ENCODE measurements at places on chromosomes 16 and 17.

DNA sequence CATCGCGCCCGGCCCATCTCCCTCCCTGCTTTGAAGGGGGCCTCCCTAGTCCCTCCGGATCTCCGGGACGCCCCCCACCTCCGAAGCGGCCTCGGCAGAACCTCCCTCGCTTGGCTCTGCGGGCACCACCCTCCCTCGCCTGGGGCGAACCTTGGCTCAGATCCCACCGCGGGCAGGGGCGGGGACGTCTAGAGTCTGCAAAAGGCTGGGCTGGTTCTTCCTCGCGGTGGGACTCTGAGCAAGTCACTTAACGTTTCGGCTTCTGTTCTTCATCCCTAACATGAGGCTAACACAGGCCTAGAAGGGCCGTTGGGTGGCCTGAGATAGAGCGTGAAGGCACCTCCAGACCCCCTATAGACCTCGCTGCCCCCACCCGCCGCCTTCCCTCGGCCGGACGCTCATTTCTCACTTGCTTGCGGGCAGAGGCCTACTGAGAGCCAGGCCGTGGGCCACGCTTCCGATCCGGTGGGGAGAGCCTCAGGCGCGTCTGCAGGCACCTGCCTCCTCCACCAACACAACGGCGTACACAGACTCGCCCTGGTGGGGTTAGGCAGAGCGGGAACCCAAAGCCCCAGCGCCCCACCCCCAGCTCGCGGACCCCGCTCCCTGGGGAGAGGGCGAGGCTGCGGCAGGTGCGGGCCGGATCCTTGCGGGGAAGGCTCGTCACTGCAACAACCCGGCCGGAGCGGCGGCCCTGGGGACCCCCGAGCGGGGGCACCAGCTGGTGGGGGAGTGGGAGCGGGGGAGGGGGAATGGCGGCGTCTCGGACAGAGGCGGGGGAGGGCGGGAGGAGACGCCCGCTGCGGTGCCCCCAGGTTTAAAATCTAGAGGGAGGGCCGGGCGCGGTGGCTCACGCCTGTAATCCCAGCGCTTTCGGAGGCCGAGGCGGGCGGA, 5.4 kb downstream of the MYO1C start:
- peak; percentile 96 for DNase-seq

DNA sequence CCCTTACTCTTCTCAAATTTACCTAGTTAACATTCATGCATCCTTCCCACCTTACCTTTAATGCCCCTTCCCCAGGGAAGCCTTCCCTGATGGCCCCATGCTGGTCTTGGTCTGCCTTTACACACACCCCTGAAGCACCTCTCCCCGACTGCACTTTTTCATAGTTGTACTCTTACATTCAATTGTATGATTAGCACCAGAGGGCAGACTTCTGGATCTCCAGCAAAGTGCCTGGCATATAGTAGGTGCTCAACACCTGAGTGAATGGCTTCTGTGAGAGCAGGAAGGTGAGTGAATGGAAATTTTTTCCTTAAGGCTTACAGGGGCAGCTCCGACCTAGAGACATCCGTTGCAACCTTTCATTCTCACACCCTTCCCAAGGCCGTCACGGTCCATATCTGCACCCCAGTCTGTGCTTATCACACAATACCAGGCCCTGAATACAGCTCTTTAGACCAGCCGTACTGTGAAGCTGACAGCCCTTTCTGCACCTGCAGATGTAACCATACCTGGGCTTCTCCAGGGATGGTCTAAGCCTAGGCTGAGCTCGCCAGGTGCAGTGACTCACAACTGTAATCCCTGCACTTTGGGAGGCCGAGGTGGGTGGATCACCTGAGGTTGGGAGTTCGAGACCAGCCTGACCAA, 4.4 kb downstream of the PGAP3 start:
- no peak for DNase-seq

- DNase-seq, result peak; percentile 87
Measured at GRCh38 chr17:57619061-57619937, 125.8 kb downstream of the CCDC182 start.

DNA sequence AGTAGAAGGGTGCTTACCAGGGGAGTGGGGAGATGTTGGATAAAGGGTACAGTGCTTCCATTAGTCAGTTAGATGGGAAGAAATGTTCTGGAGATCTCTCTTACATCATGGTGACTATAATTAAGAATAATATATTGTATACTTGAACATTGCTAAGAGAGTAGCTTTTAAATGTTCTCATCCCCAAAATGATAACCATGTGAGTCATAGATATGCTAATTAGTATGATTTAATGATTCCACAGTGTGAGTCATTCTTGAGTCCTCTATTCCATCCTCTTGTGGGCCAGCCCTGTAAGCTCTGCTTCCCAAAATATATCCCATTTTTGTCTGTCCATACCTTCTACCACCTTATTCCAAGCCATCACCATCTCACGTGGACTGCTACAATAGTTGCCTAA, 80.6 kb upstream of the CDH11 start:
- no peak for DNase-seq

- DNase-seq, result no peak
Measured at GRCh38 chr16:191831-192230, 11.6 kb downstream of the HBQ1 start.

DNA sequence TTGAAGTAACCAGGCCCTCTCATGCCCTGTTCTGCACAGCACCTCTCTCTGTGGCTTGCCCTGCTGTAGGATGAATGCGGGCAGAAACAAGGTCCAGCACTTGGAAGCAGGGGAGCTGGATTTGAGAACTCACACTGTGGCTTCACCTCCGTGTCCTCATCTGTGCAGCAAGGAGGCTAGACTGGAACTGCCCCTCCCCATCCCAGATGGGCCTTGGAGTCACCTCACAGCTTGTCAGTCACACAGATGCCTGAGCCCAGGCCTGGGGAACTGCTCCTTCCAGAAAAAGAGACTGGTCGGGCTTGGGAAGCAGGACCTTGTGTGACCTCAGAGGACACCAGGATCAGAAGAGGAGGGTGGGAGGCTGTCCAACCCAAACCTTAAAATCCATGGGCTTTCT, 180.8 kb downstream of the CCT6B start:
- DNase-seq, result no peak

DNA sequence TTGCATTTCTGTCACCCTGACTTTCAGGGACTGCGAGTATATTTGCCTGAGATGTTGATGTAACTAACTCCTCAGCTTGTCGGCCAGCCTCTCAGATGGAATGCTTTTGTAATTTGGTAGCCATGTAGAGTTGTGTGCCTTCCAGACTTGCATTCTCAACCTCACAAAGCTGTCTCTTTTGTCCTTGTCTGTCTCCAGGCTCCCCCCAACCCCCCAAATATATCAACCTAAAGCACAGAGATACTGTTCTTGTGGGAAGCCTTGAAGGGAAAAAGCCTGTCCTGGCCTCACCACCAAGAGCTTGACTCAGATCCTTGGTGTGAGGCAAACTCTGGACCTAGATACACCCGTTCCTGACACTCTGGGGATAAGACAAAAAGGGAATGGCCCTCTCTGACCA, 18.4 kb downstream of the SAP30BP start:
- DNase-seq, result peak; percentile 57

DNA sequence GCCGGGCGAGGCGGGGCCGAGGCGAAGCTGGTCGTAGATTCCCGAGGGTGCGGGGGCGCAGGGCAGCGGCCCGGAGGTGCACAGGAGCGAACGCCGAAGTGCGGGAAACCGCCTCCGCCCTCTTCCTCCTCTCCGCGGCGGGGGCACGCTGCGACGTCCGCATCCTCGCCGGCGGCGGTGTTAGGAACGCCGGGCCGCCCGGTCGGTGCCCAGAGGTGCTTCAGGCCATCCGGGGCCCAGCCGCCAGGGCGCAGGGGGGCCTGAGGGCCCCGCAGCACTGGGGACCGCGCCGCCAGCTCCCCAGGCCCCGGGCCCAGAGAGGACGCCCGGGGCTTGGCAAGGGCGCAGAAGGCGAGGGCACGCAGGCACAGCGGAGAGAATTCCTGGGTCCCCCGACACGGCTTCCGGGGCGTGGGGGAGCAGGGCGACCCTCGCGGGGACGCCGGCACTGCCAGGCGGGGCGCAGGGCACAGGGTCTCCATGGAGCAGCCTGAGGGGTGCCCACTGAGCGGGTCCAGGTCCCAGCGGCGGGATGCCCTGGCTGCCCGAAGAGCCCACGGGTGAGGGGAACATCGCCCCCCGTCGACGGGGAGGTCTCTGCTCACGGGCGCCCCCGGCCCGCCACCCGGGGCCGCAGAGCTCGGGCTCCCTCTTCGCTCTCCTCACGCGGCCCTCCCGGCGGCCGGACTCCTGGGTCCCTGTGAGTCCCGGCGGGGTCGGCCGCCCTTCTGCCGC, 576 bp downstream of the EPOP start:
- peak; percentile 76 for DNase-seq

DNA sequence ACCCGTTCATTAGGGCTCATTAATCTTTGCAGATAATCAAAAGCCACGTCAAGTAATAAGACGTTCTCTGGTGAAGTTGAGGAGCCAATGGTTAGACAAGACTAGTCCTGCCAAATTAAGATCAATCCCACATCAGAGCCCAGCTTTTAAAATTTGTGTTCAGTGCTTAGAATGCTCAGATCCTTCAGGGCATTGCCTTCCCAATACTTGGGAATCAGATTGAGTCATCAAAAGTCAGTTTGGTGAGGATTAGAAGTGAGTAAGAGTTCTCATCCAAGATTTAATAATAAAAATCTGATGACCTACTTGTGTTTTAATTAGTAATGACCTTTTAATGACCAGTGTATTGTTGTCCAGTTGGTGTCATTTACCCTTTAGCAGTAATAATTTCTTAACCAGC, 19.8 kb downstream of the MAP2K4 start:
- no peak for DNase-seq

- no peak for DNase-seq
Measured at GRCh38 chr17:47692137-47692894, 1.6 kb upstream of the TBKBP1 start.

DNA sequence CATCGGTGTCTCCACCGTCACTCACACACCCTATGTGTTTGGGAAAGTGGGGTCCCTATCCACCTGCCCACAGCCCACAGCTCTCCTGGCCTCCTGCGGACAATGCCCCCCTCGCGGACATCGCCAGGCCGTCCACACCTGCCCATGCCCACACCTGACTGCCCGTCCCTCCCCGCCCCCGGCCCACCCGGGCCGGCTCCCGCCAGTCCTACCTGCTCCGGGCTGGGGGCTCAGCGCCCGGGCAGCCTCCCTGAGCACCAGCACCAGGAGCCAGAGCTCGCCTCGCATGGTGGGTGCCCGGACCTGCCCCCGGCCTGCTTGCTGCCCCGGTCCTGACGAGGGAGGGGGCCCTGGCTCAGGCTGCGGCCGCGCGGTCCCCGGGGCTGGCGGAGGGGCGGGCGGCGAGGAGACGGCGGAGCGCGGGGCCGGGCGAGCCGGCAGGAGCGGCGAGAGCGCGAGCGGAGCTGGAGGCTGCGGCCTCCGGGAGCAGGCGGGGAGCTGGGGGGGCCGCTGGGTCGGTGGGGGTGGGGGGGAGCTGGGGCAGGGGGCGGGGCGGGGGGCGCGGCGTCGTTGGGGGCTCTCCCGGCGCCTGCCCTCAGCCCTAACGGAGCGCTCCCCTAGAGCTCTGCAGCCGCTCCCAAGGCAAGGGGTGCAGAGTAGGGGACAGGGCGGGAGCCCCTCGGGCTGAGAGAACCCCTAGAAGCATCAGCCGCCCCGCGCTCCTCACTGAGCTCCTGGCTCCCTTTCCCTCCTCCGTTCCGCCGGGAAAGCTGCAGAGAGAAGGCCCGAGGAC, at the start of gene PLXDC1:
PLXDC1 (minus strand) TSS at position 488 of the 793 bp plus-strand sequence; CDS start at position 288, 200 bp downstream.
- peak; percentile 75 for DNase-seq

DNA sequence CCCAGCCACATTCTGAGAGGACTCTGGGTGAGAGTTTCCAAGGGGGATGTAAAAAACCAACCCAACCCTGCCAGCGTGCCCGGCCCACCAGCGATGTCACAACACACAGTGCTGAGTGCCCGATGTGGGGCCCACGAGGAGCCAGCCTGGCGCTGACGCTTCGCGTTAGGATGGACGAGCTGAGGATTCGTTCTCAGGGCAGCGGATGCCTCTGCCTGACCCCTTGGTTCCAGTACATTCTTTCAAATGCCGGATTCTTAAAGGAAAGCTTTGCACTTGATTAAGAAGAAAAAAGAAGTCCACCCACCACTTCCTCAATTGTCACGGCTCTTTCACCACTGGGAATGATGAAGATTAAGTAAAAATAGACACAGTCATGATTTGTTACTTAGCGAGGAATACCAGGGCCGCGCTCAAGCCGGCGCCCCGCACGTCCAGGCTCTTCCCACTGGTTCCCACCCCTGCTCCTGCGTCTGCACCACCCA, 79.4 kb downstream of the IRF8 start:
- no peak for DNase-seq

- DNase-seq, result no peak
Measured at GRCh38 chr16:46638947-46639925, 18.1 kb upstream of the SHCBP1 start.

DNA sequence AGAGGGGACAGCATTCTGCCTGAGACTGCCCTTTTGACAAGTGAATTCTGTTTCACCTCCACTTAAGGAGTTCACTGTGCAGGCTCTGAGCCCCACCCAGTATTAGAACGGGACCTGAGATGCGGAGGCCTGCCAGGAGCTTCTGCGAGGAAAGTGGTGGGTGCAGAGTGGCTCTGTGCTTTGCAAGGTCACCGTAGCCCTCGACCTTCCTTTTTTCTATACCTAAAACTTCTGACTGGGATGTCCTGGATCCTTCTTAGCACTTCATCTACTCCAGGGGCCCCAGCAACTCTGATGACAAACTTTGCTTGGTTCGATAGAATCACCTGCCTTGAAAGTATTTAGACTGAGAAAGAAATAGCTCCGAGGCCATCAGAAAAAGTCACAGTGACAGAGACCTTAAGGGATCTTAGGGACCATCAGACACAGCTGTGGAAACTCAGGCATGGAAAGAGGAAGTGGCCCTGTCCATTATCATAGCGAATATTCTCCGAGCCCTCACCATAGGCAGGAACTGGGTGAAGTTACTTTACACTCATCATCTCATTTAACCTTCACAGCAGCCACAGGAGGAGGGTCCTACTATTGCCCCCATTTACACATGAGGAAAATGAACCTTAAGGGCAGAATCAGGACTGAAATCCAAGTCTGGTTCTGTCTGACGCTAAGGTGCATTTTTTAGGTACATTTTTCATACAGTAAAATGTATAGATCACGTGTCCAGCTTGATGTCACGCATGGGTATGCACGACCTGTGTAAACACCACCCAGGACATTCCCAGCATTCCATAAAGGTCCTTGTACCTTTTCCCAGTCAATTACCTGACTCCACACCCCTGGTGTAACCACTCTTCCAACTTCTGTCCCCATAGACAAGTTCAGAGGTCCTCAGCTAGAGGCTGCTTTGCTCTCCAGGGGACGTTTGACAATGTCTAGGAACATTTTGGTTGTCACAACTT, 676 bp upstream of the KRT13 start:
- no peak for DNase-seq

GRCh38 chr16:84282533-84282932, 12.1 kb upstream of the WFDC1 start:
- no peak for DNase-seq

- DNase-seq, result no peak
Measured at GRCh38 chr16:59163371-59164055, 429.4 kb upstream of the GOT2 start.

GRCh38 chr17:6160911-6161855, 91.0 kb downstream of the WSCD1 start:
- DNase-seq, result no peak

GRCh38 chr17:12867726-12868125, 78.4 kb downstream of the ARHGAP44 start:
- peak; percentile 22 for DNase-seq

All from islet precursor cell (in vitro differentiated cells).